Stimulated activated CD4-positive, alpha-beta T cell treated with anti-CD3 and anti-CD28 coated beads, Interleukin-1b, Interleukin-23, amount 100 ng/mL, for 1 hour (primary cell): ENCODE measurements at places on chromosomes 7 and 10.

- DNase-seq: no peak
Measured at GRCh38 chr7:1017586-1018333, 26.6 kb upstream of the GPR146 start.

DNA sequence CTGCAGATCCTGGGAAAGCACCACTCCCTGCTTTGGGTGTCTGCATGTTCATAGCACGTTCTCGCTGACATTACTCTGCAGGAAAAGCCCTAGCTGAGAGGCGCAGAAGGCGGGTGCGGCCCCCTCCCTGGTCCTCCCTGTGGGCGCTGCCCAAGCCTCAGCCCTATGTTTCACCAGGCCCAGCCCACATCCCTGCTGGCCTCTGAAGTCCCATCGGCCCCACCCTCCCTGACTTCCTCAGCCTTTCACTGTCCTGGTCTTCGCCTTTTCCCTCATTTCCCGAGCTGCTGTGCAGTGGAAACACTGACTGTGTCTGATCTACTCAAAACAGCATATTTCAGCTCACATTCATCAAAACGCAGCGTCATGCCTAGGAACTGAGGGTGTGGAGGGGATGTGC is 36.3 kb upstream of the DIP2C start:
- DNase-seq: no peak

GRCh38 chr7:131108212-131108940 is 219.3 kb upstream of the MKLN1 start:
- DNase-seq: no peak

DNA sequence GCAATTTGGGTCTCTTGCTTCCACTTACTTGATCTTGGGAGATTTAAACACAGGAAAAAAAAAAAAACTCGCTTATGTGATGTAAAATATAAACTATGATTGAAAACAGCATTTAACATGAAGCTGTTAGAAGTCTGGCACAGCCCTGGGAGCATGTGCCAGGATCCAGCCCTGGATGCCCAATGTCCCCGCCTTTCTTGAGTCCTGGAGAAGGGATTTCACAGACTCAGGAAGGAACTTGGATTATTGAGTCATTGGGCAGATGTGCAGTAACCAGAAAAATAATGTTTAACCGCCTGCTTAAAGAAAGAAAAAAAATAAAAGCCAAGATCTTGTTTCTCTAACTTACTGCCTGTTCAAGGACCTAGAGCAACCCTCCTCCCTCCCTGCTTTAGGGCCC is 3.7 kb upstream of the JCAD start:
- no peak for DNase-seq

DNA sequence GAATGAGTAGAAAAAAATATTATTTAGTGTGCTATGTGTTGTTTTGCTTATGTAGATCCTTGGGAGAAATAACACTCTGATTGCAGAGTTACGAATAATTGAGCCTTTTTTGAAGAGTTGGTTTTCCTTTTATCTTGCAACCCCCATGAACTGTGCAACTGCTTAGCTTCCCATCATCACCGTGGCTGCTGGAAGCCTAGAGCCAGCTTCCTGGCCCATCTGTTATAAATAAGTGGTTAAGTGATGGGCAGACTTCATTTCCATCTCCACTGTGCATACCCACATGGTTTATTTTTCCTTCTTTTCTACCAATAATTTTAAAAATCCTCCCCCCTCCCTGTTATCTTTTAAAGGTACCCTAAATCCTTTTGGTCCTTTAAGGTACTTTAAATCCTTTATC is 554.9 kb upstream of the GALNT17 start:
- no peak for DNase-seq

GRCh38 chr7:30503274-30504212 is 1.1 kb downstream of the GGCT start:
- no peak for DNase-seq

GRCh38 chr10:78899996-78900714 is 168.6 kb upstream of the ZMIZ1 start:
- DNase-seq: no peak

DNA sequence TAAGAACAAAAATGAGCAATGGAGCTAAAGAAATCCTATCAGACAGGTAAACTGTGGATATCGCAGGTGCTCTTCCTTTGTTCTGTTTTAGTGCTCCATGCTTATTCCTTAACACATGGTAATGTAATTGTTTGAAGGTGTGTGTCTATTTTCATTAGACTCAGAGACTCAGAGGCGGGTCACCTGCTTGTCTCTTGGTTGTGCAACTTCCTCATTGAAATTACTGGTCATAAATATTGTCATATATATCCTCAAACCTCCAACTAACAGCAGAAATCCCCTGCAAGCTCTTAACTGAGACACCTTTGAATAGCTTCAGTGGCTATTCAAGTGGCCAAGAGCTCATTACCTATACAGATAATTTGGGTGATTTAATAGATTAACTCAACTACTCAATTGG is 177.2 kb downstream of the PTN start:
- DNase-seq: no peak

DNA sequence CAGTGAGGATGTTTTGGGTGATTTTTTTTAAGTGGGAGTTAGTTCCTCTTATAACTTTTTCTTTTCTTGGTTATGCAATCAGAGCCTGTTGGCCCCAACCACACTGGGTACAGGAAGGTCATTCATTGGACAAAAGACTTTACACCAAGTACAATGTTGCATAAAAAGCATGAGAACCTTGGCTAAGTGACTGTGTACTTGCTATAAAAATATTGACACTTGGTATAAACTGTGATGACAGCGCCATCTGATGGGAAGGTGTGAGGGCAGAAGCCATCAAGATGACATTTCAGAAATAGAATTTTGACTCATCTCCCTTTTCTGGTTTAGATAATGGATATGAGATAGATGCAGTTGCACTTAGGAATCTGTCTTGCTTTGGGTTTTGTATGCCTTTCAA is 126.4 kb upstream of the CCDC6 start:
- DNase-seq: no peak

- DNase-seq: no peak
Measured at GRCh38 chr10:99235658-99236626, at the start of gene HPSE2. Gene HPSE2, minus strand, starts transcription at chr10:99235852.

GRCh38 chr10:3339531-3339950 is 167.0 kb upstream of the PITRM1 start:
- no peak for DNase-seq

DNA sequence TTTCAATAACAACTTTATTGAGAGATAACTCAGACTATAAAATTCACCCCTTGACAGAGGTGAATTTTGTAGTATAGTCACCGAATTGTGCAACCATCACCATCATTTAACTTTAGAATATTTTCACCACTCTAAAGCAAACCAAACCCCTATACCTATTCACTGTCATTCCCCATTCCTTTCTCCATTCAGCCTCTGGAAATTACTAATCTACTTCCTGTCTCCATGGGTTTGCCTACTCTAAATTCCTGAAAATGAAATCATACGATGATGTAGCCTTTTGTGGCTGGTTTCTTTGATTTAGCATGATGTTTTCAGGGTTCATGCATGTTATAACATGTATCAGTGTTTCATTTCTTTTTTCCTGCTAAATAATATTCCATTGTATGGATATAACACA is 15.6 kb upstream of the LMTK2 start:
- DNase-seq: no peak

DNA sequence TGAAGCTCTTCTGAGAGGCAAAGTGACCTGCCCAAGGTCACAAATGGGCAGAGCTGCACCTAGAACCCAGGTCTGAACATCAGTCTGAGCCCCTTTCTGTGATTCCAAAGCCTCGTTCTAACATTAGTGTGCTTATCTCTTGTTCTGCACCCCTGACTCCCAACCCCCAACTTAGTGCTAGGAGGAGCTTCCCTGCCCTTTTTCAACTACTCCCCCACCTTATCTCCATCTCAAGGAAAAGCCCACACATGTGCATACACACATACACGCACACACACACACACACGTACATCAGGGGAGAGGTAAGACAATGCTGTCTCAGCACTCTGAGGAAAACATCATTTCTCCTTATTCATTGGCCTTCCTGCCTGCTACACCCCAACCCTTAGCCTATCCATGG is 8.3 kb downstream of the PRRT4 start:
- no peak for DNase-seq

DNA sequence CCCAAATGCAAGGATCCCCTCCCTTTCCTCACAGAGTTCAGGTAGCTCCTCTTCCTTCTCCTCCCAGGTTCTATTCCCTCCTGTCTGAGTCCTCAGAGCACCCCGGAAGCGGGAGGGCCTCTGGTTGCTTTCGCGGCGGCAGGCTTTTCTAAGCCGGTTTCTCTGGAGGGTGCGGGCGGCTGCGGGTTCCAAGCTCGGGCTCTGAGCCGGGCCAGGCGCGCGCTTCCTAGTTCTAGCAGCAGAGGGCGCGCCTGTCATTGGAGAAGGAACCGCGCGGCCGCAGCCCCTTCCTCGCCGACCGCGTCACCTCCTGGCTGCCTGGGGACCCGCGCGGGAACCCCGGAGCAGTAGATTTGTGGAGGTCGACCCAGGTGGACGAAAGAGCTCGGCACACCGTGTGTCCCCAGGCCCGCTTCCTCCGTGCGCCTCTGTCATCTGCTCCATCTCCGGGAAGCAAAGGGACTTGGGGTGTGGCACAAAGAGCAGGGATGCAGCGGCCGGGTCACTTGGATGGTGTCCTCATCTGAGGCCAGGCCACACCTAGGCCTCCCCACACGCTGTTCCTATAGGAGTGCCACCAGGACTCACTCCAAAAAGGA is 389.0 kb upstream of the PODXL start:
- no peak for DNase-seq

GRCh38 chr7:49775065-49775948 is 1.9 kb downstream of the VWC2 start:
- no peak for DNase-seq

- DNase-seq: no peak
Measured at GRCh38 chr7:111864291-111864976, 302.1 kb upstream of the IMMP2L start.

GRCh38 chr10:17756557-17757217 is 4.7 kb downstream of the TMEM236 start:
- DNase-seq: no peak

- no peak for DNase-seq
Measured at GRCh38 chr7:66615699-66616098, 13.0 kb upstream of the KCTD7 start.
